ENCODE measurements at places on chromosomes 13 and 19.

GRCh38 chr13:97542102-97542685 lies 108.2 kb downstream of the RAP2A start:
- DNase-seq, result no peak

GRCh38 chr13:83121896-83122295 lies 760.4 kb downstream of the SLITRK1 start:
- no peak for DNase-seq

- no peak for DNase-seq
Measured at GRCh38 chr19:33780746-33781145, 15.9 kb upstream of the KCTD15 start.

DNA sequence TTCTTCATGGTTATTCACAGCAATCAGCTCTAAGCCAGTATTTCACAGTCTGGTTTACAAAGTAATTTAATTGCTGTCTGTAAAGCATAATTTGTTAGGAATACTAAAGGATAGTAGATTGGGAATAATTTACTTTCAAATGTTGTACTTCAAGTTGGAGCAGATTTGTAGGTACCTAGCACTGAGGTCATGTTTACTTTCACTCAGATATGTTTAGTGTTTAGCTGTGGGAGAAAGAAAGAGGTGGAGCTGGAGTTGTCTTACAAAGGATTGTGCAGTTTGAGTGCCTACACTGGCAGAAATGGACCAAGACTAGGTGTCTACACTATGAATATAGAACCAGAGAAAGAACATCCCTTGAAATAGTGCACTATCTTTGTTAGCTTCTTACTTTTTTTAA lies 464.6 kb downstream of the PCDH9 start:
- no peak for DNase-seq

DNA sequence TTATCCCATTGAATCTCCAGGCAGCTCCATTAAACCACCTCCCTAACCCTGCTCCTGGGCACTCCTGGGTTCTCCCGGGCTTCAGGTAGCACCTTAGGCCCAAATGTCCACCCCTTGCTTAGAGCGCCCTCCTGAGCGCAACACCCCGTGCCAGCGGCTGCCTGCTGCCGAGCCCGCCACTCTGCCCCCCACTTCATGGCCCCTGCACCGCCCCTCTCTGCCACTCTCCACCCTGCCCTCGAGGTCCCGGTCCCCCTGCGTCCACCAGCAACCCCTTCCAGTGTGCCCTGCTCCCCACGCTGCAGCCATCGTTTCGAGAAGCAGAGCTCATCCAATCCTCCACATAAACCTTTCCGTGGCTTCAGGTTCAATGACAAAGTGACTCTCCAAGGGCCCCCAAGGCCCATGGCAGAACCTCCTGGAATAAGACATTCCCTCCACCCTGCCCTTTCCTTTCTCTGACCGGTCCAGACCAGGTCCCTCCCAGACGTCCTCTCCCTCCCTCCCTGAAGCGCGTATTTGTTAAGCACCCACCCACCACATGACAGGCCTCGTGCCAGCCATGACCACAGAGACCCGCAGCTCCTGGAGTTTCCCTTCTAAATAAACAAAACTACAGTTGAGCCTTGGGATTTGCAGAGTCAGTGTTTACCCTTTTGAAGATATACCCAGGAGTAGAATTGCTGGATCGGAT lies 66.6 kb downstream of the ARHGEF18 start:
- DNase-seq, result no peak

- DNase-seq, result no peak
Measured at GRCh38 chr13:42873081-42873480, 91.7 kb downstream of the FAM216B start.

DNA sequence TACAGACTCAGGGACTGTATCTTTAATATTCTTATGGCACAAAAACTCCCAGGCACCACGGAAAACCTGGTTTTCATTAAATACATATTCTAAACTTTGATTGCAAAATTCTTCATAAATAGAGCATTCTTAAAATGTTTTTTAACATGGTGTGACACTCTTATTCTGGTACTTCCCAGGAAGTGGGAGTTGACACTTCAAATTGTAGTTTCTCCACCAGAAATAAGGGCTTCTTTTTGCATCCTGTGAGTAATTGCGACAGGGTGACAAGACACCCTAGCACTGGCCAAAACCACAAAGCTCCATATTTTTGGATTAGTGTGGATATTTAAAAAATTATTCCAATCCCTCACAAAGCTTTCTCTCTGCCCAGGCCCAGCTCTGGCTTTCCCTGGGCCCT lies 43.6 kb upstream of the MTIF3 start:
- no peak for DNase-seq

- DNase-seq, result no peak
Measured at GRCh38 chr13:86161257-86161656, 362.0 kb upstream of the SLITRK6 start.

GRCh38 chr13:37413161-37413560 lies 185.4 kb downstream of the POSTN start:
- no peak for DNase-seq

DNA sequence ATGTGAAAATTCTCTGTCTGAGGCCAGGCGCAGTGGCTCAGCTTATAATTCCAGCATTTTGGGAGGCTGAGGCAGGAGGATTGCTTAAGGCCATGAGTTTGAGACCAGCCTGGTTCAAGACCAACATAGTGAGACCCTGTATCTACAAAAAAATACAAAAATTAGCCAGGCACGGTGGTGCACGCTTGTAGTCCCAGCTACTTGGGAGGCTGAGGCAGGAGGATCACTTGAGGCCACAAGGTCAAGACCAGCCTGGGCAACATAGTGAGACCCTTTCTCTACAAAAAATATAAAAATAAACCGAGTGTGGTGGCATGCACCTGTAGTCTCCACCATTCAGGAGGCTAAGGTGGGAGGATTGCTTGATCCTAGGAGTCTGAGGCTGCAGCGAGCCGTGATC lies 2.2 kb upstream of the FCGBP start:
- DNase-seq, result no peak

GRCh38 chr13:24693862-24694471 lies 13.8 kb downstream of the ATP12A start:
- peak; percentile 28 for DNase-seq

- DNase-seq, result no peak
Measured at GRCh38 chr19:27744926-27745768, 1467.8 kb downstream of the UQCRFS1 start.

GRCh38 chr19:46014534-46014933 lies 8.3 kb downstream of the PGLYRP1 start:
- DNase-seq, result no peak

DNA sequence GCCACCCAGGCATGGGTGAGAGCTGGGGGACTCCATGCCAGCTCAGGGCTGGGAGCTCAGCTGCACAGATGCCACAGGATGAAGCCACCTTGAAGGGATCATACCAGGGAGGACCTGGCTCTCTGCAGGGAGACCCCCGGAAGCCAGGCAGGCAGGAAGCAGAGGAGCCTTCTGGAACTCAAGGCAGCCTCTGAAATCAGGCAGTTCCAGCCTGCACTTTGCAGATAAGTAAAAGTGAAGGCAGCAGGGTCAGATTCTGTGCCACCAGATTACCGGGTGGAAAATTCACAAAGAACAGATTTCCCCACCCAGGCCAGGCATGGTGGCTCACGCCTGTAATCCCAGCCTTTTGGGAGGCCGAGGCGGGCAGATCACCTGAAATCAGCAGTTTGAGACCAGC lies 2.5 kb downstream of the TMEM259 start:
- no peak for DNase-seq

DNA sequence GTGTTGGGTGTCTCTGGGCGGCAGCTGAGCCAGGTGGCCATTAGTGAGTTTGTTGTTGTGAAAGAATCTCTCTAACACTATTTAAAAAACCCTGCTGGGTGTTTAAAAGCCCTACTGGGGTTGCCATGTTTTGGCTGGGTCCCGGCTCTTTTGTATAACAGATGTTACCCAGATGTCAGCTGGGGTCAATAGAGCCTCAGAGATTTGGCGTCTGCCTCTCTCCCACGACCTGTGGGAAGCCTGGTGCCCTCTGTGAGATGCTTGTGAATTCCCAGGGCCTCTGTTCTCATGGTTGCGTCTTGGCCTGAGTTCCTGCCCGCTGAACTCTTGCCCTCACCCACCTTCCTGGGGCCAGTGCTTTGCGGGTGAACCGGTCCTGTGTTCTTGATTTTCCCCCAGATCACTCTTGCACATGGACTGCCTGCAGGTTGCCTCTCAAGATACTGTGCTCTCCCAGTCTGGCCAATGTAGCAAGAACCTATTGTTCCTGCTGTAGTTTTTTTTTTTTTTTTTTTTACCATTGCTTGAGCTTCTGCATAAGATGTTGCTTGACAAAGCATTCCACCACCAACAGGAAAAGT lies 9.5 kb downstream of the NFILZ start:
- no peak for DNase-seq

Data from CD8-positive, alpha-beta T cell (primary cell).